Left renal pelvis (tissue), 4 donors: ENCODE measurements at places on chromosomes 6 and 20.

DNA sequence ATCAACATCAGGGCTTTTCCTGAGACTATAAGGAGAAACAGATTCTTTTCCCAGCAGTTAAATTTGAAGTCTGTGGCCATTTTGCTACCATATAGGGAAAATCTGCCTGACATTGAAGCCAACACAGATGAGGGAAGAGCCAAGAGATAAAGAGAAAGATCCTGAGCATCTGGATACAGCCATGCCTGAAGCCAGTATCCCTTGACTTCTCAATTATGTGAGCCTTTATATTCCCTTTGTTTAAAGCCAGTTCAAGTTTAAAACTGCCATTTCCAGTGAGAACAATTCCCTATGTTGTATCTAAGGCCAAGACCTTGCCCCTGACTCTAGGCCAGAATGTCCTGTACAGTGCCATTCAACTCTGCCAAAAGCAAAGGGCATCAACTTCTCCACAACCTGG is 3.8 kb upstream of the NRSN2 start:
- no peak for DNase-seq

- DNase-seq, result no peak
Observed at GRCh38 chr6:89134723-89135122, 11.1 kb upstream of the PM20D2 start.

DNA sequence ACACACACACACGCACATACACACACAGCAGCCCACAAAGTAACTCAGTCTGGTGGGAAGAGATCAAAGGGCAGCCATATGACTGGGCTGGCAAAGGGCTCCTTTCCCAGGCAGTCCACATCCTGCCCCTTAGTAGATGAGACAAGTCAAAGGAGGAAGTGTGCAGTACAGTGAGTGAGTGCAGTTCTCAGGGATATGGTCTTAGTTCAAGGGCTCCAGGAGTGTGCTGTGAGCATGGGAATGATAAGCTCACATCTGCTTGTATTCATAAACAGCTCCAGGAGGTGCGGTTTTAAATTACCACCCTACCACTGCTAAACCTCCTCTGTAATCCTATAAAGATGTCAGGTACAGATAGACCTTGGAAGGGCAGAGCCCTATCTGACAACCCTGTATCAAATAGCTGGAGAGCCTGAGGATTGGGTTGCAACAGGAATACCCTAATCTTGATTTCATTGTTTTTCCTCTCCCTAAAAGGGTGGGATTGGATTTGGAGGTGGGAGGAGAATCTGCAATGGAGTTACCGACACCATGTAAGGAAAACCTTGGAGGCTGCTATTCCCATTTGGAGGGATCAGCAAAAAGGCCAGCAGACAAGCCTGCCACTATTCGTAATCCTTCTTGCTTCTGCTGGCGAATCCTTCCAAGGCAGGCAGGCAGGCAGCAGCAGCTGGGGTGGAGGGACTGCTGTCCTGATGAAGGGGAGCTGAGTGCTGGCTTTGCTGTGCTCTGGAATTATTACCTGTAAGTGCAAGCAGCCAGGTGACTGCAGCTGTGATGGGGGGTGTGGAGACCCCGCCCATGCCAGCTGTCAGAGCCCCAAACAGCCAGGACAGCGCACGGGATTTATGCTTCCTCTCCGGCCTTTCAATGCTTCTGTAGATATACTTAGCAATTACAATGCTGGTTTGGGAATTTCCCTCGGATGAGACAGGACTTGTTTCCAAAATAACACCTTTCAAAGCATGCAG is 342.7 kb downstream of the PRL start:
- DNase-seq, result no peak

GRCh38 chr6:122136386-122136785 is 263.1 kb upstream of the HSF2 start:
- no peak for DNase-seq

DNA sequence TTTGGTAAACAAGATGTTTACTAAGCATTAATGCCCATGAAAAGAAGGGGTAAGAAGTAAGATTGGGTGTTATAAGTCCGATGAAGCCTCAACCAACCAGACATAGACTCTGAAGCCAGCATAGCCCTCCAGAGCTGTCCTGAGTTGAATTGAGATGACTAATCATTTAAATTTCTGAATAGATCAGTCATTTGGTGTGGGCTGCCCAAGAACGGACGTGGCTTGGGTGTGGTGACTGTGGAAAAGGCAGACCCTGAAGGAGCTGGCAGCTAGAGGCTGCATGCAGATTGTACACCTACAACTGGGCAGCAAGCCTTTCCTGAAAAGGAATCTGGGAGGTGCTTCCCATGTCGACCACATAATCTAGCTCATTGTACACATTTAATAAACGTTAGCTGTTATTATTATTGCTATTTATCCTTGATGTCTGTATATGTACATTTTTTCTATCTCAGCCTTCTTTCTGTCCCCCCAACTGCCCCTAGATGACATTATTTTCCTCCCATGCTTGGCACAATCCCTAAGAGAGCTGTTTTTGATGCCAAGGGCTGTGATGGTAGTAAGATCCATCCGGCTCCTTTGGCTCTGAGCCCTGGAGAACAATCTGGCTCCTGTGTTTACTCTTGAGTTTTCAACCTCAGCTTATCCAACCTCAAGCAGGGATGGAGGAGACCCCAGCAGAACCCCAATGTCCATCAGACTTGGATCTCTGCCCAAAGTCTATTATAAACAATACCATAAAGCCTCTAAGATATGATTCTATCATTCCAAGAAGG is 57.6 kb upstream of the JAG1 start:
- DNase-seq, result no peak

DNA sequence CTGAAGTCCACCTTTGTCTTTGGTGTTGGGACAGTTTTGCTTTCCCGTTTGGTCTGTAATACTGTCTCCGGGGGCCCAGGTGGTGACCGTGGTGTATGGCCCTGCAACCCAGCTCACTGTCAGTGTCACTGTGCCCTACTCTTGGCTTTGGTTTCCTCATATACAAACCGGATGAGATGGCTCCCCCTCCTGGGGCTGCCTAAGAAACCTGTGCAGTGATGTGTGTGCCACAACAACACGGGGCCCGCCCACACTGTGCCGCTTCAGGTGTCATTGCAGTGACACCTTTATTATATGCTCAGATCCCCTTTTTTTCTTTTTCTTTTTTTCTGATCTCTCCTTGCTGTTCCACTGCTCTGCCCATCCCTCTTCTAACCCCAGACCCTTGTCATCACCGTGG is 73.9 kb downstream of the RAMACL start:
- DNase-seq, result no peak

GRCh38 chr20:18815194-18815942 is 1.8 kb downstream of the SCP2D1 start:
- DNase-seq, result no peak

DNA sequence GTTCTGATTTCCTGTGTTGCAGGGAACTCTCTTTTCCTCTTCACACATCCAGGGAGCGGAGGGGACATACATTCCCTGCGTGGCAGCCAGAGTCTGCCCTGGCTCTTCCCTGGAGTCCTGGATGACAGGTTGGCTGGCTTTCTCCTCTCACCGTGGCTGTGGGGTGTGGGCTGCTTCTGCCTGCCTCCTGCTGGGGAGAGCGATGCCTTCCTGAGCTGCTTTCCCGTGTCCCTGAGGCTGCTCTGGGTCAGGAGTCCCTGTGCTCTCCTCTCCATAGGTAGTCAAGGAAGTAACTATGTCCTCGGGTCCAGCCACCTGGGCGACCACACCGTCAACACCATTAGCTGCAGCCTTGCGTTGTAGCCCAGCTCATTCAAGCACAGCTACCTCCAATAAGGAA is 451.7 kb downstream of the QKI start:
- no peak for DNase-seq

DNA sequence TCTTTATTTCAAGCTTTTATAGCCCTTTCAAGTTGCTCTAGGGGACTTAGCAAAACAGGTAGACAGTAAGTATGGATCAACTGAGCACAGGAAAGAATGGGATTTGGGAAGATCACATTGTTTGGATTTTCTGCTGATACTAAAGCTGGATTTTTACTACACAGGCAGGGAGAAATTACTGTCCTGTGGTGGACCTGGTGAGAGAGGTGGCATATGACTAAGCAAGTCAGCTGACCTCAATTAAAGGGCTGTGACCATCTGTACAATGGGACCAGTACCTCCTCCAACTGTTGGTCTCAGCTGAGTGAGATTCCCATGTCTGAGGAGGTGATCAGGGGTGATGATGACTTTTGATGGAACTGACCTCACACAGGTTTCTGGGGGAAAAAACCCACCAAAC is 28.0 kb downstream of the RREB1 start:
- no peak for DNase-seq

GRCh38 chr20:47396762-47397476 is 40.4 kb upstream of the ZMYND8 start:
- no peak for DNase-seq

- no peak for DNase-seq
Observed at GRCh38 chr6:140463312-140463710, 1088.9 kb upstream of the CITED2 start.

DNA sequence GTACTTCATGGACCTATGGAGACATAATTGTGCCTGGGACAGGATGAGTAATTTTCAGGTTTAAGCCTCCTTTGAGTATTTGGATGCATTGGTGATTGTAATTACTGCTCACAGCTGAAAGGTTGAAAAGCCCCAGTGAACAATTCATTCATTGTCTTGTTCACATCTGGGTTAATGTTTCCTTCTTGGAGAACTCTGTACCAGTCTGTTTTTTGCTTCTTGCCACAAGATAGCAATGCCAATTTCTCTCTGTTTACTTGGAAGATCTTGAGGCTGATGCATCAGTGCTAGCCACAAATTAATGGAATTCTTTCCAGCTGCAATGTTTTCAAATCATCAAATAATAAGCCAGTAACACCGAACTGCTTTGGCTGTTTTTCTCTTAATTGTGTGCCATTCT is 207.8 kb downstream of the BMP2 start:
- DNase-seq, result no peak

DNA sequence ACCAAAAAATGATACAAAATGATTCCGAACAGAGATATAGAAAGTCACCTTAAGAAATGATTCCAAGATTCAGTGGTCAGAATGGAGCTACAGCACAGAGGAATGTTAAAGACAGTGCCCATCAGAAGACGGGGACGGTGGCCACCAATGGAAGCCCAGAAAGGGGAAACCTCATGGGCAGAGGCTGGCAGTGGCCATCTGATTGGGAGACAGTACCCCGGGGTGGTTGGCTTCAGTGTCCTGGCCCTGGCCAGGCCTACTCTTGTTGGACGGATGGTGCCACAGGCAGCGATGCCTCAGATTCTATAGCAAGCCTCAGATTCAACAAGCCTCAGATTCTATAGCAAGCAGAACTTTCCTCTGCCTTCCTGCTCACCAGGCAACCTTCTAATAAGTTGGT is 16.6 kb upstream of the PI16 start:
- no peak for DNase-seq

DNA sequence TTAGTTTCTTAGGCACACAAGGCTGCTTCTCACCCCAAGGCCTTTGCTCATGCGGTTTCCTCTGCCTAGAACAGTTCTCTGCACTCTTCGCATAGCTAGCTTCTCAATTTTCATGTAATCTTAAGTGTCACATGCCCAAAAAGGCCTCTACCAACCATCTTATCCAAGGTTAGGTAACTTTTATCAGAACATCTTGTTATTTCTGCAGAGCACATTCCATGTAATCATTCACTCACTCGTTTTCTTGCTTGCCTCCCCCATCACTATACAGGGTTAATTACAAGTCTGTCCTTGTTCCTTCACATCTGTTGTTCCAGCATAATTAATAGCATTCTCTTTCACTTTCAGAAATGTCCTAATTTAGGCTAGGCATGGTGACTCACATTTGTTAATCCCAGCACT is 53.8 kb downstream of the NCOA6 start:
- no peak for DNase-seq

- DNase-seq, result no peak
Observed at GRCh38 chr6:144566868-144567615, 281.9 kb downstream of the UTRN start.

GRCh38 chr20:39473536-39473935 is 511.4 kb downstream of the DHX35 start:
- no peak for DNase-seq

GRCh38 chr6:168078943-168079405 is at the start of gene FRMD1:
Gene FRMD1, minus strand, starts transcription at chr6:168079212. Its CDS starts 118 bp downstream, at chr6:168079094.
- DNase-seq, result no peak

DNA sequence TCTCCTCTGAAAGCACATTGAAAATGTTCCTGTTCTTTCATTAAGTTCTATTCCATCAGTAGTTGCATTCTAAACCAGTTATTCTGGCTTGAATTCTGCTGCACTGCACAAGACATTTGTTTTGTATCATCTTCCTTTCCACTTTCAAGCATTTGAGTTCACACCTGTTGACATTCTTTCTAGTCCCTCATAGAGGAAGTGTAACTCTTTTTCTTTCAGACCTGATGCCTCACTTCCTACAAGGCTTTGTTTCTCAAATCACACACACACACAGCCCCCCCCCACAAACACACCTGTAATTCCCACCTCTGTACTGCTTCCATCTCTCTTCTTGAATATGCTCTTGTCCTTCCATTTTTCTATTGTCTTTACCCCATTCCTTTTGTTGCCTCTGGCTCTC is 50.9 kb downstream of the CCN2 start:
- DNase-seq, result no peak

DNA sequence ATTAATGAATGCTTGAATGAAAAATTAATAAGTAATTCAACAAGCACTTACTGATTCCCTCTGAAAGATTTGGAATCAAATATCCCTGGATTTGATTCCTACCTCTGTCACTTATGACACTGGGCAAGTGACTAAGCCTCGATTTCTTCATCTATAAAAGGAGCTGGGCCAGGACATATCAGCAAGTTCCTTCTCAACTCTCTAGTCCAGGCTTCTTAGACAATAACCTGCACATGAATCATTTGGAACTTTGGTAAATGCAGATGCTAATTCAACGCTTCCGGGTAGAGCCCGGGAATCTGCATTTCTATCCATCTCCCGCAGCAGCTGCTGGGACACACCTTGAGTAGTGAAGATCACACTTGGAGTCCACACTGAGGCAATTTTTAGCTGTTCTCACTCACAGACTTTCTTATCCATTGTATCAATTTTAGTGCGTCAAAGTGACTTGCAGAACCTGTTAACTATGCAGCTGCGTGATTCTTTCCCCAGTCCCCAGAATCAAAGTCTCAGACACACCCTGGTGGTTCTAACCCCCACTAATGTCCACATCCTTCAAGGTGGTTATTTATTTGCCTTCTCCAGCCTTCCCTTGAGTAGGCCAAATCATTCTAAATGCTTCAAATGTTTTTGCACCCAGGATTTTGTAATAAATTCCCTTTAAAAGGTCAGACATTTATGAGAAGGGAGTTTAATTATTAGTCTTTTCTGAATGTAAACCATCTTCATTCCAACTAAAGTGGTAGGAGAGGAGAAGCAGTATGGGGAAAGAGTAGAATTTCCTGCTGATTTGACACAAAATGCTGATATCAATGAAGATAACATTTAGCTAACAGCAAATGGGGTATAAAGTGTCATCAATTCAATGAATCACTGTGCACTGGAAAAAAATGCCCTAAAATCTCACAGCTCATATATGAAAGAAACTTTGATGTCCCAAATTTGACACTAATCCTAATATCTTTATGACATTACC is 26.0 kb upstream of the CCND3 start:
- no peak for DNase-seq

DNA sequence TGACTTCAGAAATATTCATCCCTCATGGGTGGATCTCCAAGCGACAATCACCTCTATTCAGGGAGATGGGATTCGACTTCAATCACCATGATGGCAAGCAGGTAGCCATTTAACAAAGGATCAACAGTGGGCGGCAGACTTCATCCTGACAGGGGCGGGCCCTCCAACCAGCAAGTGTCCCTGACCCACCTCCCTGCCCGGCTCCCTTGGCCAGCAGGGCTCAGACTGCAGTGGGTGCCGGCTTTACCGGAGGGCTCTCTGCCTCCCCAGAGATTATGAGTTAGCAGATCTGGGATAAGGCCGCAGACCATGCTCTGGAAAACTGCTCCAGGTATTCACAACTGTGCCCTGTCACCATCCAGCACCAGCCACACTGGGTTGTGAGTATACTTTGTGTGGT is 39.4 kb downstream of the PPP1R3G start:
- no peak for DNase-seq
